ENCODE measurements at places on chromosomes 1 and 21. TPM values are rescaled to one million over a fixed set of nuclear protein-coding genes. Genes with fewer than 3 reads are reported as not detected.
A peak's percentile ranks its signal among the peaks of the same experiment; 100 is the strongest.

GRCh38 chr1:22794647-22795365 is 84.2 kb downstream of the EPHB2 start:
- DNase-seq, result no peak

DNA sequence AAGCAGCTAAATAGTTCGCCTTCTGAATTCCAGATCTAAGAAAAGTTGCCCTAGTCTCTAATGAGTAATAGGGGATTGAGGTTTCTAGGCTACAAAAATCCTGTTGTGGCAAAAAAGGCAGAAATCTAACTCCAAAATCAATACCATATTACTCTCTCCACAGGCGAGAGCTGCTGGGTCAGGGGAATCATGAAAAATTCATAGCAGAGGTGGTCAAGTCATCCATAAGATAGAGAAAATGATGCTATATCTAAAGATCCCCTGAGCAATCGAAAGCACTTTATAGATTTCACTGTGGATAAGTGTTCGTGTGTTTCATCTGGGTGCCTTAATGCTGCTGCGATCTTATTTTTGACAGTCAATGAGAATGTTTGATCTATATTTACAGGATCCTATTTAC is 417.7 kb downstream of the AGBL4 start:
- DNase-seq, result no peak

STMN1 gene
- polyA plus RNA-seq, result 24.8 TPM

DNA sequence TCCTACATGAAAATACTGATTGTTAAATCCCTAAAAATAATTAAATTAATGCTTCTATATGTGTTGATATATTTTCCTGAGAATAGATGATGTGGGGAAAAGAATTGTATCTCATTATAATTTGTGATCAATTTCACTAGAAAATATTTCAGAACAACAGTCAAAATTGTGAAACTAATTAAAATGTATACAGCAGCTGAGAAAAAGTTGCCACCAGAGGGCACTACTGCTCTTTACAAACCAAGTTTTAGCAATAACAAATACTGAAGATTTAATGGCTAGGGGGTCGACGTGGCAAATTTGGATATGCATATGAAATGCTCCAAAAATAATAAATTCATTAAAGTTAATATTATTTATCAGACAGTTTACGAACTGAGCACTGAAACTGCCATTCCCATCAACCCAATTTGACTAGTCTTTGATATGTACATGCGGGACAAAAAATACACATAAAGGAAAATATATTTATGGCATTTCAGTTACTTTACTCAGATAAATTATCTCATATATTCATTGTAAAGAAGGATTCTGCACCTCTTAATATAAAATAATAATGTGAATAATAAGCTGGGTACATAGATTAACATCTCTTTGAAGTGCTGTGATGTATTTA is 96.3 kb upstream of the TMPRSS15 start:
- no peak for DNase-seq

GJA9 gene
- polyA plus RNA-seq, result not detected

- DNase-seq, result no peak
Measured at GRCh38 chr1:162385280-162385623, 3.7 kb downstream of the C1orf226 start.

DNA sequence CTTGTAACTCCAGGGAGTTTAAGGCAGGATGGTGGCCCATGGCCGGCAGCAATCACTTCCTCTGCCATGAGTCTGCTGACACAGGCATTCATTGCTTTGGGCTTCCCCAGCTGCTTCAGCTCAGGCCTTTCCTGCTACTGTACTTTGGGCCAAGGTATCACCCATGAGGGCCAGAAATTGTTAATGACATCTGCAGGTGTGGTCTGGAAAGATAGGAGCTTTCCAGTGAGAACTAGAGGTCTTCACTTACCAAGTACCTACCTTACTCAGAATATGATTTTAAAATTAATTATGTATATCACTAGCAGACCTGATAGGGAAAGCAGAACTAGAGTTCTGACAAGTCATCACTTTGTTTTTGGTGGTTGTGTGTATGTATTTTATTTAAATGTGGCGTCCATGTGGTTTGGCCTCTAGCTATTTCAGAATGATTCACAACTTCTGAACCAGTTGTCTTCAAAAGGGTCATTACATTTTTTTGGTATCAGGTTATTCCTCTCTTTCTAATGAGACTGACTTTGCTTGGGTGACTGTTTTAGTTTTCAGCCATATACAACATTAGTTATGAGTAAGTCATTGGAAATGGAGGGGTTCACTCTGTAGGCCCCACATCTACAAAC is 2.7 kb downstream of the RGL1 start:
- no peak for DNase-seq

TDRD5 gene
- polyA plus RNA-seq, result not detected

GRCh38 chr1:187696073-187696472 is 867.3 kb downstream of the PLA2G4A start:
- DNase-seq, result peak; percentile 16

DNA sequence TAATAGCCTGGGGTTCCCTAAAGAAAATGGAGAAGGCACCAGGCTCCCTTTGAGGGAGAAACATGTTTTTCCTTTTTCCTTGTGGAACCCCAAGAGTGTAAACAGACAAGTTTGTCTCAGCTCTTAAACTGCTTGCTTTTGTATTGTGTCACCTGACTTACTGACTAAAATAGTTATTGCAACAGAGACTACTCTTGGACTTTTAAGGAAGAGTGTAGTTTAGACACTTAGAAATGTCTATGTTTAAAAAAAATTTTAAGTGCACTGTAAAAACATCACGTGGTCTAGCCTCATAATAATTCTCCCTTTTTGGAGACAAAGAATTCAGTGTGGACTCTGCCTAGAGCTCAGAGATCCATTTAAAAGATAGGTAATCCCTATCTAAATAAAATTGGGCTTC is 141.1 kb downstream of the TRIM33 start:
- DNase-seq, result no peak

DNA sequence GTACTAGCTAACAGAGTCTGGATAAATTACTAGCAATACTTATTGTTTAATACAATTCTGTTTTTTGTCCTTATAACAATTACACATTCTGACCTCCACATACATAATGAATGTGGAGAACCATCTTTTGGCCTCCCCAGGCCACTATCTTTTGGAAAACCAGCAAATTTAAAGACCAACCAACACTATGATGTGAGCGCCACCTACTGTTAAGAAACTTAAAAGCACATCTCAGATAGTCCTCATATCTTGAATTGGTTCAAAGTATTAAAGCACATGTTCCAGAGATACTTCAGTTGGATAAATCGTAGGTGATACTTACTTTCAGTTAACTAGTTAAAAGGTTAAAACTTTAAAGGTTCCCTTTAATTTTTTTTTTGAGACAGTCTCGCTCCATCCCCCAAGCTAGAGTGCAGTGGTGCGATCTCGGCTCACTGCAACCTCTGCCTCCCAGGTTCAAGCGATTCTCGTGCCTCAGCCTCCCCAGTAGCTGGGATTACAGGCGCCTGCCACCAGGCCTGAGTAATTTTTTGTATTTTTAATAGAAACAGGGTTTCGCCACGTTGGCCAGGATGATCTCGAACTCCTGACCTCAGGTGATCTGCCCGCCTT is 29.3 kb upstream of the USP1 start:
- DNase-seq, result no peak

DNA sequence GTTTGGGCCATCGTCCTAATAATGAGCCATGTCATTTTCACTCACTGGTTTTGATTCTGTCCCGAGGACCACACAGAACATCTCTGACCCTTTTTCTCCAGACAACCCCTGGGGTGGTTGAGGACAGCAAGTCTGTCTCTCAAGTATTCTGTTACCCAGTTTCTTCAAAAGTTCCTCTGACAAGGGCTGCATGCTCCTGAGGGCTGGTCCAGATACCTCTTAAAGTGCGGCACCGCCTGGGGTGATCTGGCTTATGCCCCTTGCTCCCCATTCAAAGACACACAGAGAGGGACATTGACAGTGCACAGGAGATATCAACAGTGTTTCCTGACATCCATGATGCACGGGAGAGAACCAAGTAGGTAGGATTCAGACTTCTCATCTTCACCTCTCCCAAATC is 132.9 kb upstream of the EDN2 start:
- no peak for DNase-seq

MAP10 gene
- 0.84 TPM for polyA plus RNA-seq

DNA sequence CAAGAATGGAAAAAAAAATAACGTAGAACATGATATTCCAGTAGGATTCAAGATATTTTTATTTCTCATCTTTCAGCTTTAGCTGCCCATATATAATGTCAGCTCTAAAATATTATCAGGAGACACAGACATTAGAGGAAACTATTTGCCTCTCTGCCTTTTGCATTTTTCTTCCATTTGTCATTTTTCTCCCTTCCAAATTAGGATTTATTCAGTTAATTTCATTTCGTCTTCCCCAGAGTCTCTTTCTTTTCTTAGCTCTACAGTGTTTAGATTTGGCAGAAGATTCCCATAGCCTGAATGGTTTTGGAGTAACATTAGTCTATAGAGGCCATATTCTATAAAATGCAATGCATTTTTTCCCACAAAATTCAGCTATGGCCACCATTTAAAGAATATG is 5.1 kb upstream of the ENAH start:
- no peak for DNase-seq

- DNase-seq, result no peak
Measured at GRCh38 chr1:152347116-152347728, 12.6 kb downstream of the FLG2 start.

- DNase-seq, result no peak
Measured at GRCh38 chr1:8473891-8474300, 156.0 kb downstream of the SLC45A1 start.

GRCh38 chr1:53606651-53607051 is 132.3 kb downstream of the GLIS1 start:
- no peak for DNase-seq

GRCh38 chr21:45056296-45056904 is 18.0 kb upstream of the ADARB1 start:
- DNase-seq, result no peak

DNA sequence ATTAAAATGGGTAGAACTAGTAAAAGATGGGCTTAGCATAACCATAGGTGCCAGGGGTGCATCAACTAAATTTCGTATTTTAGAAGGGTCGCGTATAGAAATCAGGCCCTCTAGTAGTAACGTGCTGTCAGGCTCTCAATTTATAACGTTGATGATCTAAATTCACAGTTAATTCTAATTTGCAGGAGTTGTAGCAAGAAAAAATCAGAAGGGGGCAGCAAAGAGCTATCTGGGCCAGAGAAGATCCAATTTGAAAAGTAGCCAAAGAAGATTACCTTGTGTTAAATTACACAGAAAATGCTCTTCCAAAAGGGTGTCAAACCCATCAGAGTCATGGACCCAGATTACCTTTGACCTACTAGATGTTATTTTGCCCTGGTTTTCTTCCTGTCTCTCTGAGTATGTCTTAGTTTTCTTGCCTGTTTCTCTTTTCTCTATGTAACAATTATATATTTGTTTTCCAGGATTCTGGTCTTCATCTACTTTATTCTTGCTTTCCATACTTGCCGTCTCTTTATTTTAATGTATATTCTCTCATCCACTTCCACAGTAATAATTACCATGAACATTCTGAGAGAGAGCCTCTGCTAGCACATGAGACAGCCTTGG is 1030.9 kb downstream of the AMY1C start:
- DNase-seq, result no peak

MCOLN3 gene
- polyA plus RNA-seq, result 0.06 TPM

- DNase-seq, result no peak
Measured at GRCh38 chr1:41160498-41161110, 81.5 kb downstream of the SCMH1 start.

GRCh38 chr21:44456915-44457736 is 1.8 kb downstream of the LRRC3 start:
- peak; percentile 42 for DNase-seq

DNA sequence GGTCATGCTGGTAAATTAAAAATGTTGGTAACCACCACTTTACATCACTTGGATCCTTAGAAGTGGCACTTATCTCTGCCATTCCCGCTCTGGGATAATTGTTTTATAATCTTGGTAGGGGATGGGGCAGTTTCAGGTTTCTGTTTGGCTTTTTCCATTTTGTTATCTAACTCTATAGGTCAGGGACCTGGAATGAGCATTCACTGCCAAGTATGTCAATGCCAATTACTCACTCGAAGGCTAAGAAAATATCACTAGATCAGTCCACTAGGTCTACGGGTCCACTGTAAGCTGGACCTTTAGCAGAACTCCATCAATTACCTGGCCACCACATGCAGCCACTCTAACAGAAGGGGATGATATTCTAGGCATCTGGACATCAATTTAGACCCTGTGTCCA is 4.5 kb upstream of the DIP2A start:
- no peak for DNase-seq

- no peak for DNase-seq
Measured at GRCh38 chr1:61270761-61271411, 188.5 kb downstream of the NFIA start.

DNA sequence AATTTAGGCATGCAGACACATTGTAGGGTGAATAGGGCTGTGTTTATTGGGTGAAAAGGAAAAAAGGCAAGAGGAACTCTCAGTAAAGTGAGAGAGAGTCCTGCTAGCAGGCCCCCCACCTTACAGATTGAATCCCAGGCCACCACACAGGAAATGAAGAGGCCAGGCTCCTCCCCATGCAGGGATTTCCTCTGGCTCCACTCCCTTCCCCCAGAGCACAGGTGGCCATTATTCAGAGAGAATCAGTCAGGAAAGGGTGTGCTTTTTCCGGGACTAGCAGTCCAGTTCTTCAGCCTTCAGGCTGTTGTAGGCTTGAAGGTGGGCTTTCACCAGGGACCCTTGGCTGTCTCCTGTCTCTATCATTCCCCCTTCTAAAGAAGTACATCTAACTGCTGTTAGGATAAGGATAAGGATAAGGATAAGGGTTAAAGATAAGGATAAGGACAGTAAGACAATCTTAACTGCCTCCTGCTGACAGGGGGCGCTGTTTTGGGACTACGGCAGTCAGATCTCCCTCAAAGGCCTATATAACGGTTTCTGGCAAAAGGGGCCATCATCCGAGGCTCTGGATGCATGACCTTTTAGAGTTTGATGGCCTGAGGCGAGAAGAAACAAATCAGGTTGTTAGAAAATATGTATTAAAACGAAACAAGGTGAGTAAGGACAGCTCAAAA is 26.3 kb downstream of the ZNF648 start:
- no peak for DNase-seq

- no peak for DNase-seq
Measured at GRCh38 chr21:32867597-32867996, 96.0 kb upstream of the PAXBP1 start.

All from psoas muscle (tissue), 8 donors.